ENCODE measurements at places on chromosomes 1 and 21.

GRCh38 chr1:214473387-214473786 lies 78.0 kb downstream of the PTPN14 start:
- DNase-seq = no peak

- no peak for DNase-seq
Measured at GRCh38 chr1:167276969-167277368, 56.3 kb downstream of the POU2F1 start.

DNA sequence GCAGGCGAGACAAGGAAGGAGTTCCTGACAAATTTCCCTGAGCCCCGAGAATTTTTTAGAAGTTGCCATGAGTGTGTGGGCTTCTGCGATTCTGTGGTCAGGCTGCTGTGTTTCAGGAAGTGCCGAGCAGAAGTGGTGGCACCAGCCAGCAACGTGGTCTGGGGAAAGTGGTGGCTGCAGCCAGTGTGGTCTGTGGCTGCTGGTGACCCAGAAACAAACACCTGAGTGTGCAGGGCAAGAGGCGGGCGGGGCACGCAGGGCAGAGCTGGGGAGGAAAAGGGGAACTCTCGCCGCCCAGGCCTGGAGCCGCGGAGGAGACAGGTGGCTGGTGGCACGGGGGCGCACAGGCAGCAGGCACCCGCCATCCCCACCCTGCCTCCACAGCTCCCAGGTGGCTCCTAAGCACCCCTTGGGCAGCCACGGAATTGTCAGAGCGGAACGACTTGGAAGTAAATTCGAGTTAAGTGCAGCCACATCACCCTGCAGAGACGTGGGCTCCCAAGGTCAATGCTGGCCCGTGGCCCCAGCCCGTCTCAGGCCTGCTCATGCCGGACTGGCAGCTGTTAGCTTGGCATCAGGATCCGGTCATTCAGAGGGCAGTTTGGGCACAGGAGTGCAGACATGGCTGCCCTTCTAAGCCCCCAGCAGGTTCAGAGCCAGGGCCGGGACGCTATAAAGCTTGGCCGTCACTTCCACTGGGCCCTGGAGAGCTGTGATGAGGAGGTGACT lies 25.1 kb downstream of the PRDM16 start:
- DNase-seq = no peak

GRCh38 chr1:15345705-15346345 lies 63.9 kb upstream of the EFHD2 start:
- no peak for DNase-seq

GRCh38 chr1:41369531-41369930 lies 8.3 kb downstream of the FOXO6 start:
- DNase-seq = no peak

DNA sequence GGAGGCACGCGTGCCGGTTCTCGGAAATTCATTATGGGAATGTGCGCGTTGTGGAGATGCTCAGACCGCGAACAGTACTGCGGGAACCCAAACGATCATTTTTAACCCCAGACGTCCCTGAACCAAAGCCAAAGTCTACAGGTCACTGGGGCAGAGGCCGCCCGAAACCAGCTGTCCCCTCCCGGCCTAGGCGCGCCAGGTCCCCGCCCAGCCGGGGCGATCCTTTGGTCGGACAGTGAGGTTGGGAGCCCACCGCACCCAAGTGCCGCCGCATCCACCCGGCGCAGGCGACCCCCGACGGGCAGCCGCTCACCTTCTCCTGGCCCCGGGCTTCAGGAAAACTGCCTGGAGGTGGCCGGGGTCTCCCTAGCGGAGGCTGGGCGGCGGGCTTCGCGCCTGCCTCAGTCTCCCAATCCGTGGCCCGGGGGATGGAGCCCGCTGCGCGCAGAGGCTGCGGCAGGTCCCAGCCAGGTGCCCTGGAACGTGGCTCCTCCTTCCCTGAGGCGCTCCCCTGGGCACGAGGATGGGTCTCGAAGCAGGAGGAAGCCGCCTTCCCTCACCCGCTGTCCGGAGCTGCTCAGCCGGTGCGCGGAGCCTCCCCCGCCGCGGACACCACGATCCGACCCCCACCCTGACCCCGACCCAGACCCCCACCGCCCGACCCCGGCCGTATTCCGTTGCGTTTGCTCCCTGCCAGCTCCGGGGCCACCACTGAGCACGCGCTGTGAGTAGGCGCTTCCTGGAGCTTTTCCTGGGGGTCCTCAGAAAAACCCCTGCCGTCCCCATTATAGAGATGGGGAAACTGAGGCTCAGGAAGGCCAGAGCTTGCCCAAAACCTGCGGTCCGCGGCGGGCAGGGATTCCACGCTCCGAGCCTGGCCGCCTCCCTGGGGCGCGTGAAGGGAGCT lies 8.1 kb upstream of the SLX9 start:
- DNase-seq = no peak

- DNase-seq = no peak
Measured at GRCh38 chr1:1547476-1547875, 7.1 kb upstream of the TMEM240 start.

- no peak for DNase-seq
Measured at GRCh38 chr1:94246692-94247137, 9.3 kb upstream of the ARHGAP29 start.

GRCh38 chr1:8455700-8456307 lies 137.9 kb downstream of the SLC45A1 start:
- no peak for DNase-seq

- no peak for DNase-seq
Measured at GRCh38 chr1:238606896-238607295, 716.2 kb upstream of the ZP4 start.

GRCh38 chr1:67241200-67241746 lies 66.4 kb upstream of the IL12RB2 start:
- DNase-seq = no peak

DNA sequence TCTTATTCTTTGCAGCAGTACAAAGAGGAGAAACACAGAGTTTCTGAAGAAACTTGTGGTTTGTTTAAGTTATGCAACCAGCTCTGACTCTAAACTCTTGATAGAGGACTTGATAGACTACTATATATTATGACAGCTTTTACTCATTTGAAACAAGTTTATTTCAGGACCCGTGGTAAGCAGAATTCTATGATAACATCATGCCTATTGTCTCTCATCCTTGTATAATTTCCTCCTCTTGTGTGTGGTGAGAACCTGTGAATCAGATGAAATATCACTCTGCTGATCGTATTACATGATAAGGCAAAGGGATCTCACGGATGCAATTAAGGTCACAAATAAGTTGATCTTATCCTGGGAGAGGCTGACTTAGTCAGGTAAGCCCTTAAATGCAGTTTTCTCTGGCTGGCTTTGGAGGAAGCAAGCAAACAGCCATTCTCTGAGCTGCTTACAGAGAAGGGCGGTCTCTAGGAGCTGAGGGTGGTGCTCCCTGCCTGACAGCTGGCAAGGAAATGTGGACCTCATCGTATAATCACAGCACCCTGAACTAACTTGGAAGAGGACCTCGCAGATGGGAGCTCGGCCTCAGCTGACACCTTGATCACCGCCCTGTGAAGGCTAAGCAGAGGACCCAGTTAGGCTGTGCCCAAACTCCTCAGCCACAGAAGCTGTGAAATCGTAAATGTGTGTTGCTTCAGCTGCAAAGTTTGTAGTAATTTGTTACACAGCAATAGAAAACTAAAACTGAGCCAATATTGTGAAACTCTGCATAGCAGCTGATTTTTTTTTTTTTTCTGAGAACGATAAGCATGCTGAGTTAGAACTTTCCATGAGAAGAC lies 151.1 kb upstream of the DPT start:
- no peak for DNase-seq

GRCh38 chr1:94247138-94248094 lies 10.0 kb upstream of the ARHGAP29 start:
- no peak for DNase-seq

DNA sequence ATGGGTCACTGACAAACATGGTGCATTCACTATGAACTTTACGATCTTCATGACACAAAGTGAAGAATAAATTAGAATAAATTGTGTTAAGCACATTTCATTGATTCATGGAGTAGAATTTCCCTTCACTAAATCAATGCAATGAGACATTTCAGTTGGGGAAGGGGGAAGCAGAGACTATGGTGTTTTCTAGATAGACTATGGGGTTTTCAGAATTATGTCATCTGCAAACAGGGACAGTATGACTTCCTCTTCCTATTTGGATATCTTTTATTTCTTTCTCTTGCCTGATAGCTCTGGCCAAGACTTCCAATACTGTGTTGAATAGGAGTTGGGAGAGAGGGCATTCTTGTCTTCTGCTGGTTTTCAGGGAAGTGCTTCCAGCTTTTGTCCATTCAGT lies 80.0 kb upstream of the C1orf105 start:
- no peak for DNase-seq

- no peak for DNase-seq
Measured at GRCh38 chr1:29698033-29698432, 461.7 kb downstream of the PTPRU start.

DNA sequence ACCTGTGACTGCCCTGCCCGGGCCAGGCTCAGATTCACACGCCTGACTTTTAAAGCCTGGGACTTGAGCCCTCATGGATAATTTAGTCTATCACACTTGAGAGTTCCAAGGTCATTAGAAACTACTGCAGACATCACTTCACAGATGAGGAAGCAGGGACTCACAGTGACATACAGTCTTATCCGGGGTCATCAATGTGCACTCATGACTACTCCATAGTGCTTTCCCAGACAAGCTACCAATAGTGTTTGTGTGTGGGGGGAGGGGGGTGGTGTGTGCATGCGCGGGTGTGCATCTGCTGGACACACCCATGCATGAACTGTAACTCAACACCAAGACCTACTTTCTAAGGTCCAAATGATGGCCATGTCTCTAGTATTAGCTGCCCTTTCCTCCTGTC lies 16.1 kb upstream of the SLC5A9 start:
- DNase-seq = no peak

DNA sequence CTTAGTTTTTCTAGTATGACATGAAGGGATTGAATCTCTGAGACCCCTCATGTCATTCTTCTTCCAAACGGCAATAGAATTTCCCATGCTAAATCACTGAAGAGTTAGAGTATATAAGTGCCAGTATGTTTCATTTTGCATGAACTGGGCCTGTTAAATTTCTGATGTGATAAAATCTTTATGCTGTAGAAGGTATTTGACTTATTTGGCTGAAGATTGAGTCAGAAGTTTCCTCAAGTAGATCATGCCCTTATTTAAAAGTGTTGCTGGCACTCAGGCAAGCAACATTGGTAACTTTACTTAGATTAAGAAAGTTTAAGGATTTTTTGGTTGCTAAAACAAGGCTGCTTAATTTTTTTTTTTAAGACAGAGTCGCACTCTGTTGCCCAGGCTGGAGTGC lies 13.3 kb downstream of the ATF6 start:
- DNase-seq = no peak

- DNase-seq = no peak
Measured at GRCh38 chr1:69645477-69645876, 77.8 kb downstream of the LRRC7 start.

DNA sequence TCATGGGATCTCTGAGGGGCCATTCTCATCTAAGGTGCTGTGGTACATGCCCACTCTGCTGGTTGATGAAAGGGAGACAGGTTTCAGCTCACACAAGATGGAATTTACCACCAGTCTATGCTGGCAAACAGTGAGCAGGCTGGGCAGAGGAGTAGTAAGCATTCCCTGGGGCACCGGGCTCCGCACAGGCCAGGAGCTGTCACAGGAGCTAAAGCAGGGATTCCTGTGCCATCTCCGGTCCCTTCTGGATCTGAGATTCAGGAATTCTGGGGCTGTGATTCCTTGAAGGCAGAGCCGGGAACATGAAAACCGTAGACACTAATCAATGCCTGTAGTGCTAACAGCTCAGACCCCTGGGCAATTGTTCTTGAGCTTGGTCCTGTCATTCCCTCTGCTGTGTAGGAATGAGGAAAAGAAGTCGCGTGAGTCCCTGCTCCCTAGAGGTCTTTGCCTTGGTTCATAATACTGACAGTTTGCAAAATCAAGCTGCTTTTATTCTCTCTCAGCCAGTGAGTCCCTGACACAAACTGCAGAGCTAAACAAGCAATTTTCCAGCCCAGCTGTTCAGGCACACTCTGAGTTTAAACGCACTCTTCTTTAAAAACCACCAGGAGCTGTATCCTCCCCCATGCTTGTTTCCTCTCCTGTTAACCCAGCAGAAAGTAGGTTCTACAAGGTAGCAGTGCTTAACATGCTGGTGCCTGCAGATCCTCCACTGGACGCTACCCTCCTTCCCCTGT lies 52.5 kb downstream of the MDM4 start:
- DNase-seq = no peak

GRCh38 chr1:41006942-41007865 lies 14.3 kb downstream of the SLFNL1 start:
- DNase-seq = no peak

- DNase-seq = no peak
Measured at GRCh38 chr1:56135864-56136147, 443.6 kb downstream of the PLPP3 start.

GRCh38 chr1:14824314-14824915 lies 225.9 kb downstream of the KAZN start:
- DNase-seq = no peak

DNA sequence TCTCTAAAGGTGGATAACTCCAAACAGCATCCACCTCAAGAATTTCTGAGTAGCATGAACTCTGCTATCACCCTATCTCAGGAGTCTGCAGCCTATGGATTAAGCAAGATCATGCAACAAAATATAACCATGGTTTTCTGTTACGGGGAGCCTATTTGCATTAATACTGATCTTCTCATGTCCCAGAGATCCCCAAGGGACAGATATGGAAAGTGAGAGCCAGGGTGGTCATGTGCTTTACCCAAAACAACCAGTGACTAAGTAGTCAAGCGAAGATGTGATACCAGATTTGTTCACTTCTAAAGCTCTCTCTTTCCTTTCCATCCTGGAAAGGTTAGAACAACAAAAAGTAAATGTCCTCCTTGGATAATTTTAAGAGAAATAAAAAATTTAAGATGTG lies 125.1 kb downstream of the PRRX1 start:
- DNase-seq = no peak

DNA sequence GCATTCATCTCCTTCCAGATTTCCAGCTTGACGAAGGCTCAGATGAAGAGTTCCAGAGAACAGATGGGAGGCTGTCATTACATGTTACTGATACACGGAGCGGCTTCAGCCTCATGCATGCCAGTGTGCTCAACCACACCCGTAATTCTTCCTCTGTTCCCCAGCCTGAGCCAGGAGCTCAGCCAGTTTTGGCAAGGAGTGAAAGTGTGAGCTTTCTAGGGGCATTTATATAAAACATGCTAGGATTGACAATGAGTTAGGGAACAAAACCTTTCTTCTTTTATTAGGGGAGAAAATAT lies 290.4 kb upstream of the PLXNA2 start:
- no peak for DNase-seq

GRCh38 chr1:243831463-243831862 lies 18.6 kb downstream of the AKT3 start:
- no peak for DNase-seq

DNA sequence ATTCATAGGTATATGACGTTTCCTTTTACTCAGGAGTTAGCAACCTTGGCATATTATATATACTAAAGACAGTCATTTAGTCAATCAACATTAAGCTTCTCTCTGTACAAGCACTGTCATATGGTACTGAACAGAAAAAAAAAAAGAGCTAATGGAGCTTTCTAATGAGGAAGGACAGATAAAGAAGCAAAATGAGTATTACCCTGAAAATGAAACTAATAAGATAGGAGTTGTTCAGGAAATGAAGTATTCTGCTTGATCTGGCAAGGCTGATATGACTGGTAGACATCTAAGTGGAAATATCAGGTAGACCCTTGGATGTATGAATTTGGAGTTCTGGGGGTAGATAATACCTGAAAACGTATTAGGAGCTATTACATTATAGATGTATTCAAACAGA lies 4.3 kb upstream of the IKBKE start:
- DNase-seq = no peak

- no peak for DNase-seq
Measured at GRCh38 chr1:156014829-156015228, 5.9 kb downstream of the SSR2 start.

All from stimulated activated CD4-positive, alpha-beta T cell treated with anti-CD3 and anti-CD28 coated beads, Interleukin-12 subunit alpha, Interleukin-12 subunit beta, amount 100 ng/mL, for 4 hours (primary cell).